ENCODE measurements at places on chromosomes 7 and 10.

- DNase-seq = no peak
Measured at GRCh38 chr7:155557778-155558177, 11.4 kb upstream of the CNPY1 start.

DNA sequence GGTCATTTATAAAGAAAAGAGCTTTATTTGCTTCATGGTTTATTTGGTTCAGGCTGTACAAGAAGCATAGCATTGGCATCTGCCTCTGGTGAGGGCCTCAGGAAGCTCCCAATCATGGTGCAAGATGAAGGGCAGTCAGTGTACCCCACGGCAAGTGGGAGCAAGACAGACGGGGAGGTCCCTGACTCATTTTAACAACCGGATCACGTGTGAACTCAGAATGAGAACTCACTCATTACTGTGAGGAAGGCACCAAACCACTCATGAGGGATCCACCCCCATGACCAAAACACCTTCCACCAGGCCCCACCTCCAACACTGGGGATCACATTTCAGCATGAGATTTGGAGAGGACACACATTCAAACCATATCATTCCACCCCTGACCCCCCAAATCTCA, 15.7 kb upstream of the CRYGN start:
- no peak for DNase-seq

GRCh38 chr10:45353186-45353585, 20.8 kb upstream of the ALOX5 start:
- DNase-seq = no peak

DNA sequence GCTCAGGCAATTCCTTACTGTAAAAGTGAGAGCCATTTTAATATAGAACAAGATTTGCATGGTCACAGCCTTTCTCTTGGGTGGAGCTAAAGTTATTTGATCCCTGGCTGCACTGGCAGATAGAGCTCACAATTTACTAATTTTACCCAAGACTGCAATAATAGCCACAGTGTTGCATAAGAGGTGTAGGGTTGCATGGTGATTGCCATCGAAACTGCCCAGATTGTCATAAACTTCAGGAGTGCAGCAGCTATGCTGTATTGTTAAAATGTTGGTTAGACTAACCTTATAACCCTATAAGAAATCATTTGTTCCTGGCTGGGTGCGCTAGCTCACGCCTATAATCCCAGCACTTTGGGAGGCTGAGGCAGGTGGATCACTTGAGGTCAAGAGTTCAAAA, 50.0 kb downstream of the VCL start:
- no peak for DNase-seq

DNA sequence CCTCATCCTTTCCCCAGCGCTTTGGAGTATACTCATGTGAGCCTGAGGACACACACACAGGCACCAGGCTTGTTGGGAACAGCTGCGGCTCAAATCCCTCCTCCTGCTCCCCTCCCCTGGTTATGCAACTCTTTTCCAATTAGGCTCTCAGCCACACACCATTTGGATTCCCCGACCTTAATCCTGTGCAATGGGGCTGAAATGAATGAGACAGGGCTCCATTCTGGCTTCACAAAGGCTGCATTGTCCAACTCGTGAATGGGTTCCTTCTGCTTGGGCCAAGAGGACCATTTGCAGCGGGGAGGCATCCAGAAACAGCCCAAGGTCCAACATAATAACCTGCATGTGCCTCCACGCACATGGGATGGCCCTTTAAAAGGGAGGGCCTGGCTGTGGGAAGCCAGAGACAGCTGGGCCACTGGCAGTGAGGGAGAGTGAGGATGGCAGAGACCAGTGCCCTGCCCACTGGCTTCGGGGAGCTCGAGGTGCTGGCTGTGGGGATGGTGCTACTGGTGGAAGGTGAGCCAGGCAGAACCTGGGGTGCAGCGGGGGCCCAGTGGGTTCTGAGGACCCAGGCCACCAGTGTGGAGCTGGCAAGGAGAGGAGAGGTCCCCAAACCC, at the start of gene RGR:
Gene RGR, plus strand, starts transcription at position 403 of the 620 bp plus-strand sequence. Its CDS starts 38 bp downstream, at position 441.
- no peak for DNase-seq

DNA sequence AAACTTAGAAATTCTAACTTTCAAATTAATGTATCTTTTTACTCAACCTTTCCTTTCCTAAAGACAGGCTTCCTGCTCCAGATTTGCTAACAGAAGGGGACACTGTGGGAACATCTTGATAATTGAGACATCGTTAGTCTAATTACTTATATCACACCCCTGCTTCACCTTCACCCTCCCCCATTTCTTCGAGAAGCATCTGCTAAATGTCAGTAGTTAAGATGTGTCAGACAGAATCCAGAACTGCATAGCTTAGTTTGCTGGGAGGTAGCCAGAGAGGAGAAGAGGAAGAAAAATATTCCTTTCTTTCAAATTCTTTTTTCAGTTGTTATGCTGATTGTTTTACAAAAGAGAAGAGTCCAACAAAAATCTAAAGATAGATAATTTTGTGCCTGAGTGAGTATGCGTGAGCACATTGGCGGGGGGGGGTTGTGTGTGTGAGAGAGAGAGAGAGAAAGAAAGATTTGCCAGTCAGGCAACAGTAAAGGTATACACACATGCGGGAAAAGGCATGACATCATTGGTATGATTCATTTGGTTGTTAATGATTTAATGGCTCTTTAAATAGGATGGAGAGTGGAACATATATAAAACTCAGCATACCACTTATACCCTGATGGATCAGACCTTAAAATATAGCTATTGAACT, 192.4 kb downstream of the PTN start:
- no peak for DNase-seq

DNA sequence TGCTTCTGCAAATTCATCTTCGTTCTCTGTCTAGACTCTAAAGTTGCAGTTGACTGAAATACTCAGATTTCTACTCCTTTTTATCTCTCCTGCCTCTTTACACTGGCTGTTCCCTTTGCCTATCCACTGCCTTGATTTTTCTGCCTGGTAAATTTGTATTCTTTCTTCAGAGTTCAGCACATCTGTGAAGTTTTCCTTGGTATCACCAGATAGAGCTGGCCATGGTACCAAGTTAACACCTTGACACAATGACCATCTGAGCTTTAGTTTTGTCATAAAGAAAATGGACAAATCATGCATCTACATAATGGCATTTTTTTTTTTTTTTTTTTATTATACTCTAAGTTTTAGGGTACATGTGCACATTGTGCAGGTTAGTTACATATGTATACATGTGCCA, 143.0 kb downstream of the PPP1R3A start:
- DNase-seq = no peak

DNA sequence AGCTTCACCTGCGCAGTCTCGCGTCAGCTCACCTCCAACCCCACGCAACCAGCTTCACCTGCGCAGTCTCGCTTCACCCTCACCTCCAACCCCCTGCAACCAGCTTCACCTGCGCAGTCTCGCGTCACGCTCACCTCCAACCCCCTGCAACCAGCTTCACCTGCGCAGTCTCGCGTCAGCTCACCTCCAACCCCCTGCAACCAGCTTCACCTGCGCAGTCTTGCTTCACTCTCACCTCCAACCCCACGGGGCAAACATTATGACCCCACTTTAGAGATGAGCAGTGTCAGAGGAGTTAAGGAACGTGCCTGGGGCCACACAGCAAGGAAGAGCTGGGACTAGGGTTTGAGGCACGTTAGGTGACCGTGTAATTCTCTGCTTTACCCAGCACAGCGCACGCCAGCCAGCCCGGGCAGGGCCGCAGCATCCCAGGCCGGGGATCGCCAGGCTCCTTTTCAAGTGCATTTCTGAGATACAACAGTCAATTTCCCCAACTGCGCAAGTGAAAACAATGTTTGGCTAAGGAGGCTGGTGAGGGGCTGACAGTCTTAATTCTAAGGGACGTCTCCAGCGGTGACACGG, 22.6 kb upstream of the PDGFA start:
- DNase-seq = no peak

DNA sequence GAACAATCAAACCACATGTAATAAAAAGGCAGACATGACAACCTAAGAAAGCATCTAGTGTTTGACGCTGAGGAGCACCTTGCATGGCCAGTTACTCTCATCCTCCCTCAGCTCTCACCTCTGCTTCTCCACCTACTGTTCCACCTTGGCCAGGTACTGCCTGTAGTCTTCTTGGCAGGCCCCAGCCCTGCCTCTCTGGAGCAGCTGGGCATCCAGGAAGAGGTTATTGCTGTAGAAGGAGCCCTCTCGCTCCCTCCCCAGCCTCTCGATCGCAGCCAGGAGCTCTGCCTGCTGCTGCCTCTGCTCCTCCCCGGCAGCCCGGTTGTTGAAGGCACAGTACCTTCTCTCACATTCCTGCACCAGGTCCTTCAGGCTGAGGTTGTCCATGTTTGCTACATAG, 9.7 kb downstream of the GIMAP5 start:
- DNase-seq = no peak

DNA sequence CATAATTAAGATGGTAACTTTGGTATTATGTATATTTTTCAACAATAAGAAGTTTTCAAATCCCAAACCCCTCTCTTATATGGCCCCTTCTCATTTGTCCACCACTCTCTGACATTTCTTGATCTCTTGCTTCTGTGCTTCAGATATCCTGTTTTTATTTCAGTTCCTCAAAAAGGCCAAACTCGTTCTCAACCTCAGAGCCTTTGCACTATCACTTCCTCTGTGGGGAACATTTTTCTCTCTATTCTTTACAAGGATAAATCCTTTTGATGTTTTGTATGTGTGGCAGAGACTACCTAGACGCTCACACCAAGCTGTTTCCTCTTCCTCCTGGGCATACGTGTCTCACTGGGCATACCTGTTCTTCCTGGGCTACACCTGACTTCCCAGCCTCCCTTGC, 54.2 kb upstream of the FRMD4A start:
- DNase-seq = no peak

- DNase-seq = peak; percentile 89
Measured at GRCh38 chr7:44490351-44491200, at the start of gene NUDCD3. TSS of gene NUDCD3 (minus strand) at chr7:44490658. CDS start at chr7:44490600, 58 bp downstream.

DNA sequence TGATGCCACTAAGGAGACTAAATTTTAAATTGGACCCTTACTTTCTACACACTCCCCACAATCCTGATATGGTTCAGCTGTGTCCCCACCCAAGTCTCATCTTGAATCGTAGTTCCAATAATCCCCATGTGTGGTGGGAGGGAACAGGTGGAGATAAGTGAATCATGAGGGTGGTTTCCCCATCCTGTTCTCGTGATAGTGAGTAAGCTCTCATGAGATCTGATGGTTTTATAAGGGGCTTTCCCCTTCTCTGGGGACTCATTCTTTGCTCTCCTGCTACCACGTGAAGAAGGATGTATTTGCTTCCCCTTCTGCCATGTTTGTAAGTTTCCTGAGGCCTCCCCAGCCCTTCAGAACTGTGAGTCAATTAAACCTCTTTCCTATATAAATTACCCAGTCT, 18.4 kb upstream of the BET1 start:
- no peak for DNase-seq

DNA sequence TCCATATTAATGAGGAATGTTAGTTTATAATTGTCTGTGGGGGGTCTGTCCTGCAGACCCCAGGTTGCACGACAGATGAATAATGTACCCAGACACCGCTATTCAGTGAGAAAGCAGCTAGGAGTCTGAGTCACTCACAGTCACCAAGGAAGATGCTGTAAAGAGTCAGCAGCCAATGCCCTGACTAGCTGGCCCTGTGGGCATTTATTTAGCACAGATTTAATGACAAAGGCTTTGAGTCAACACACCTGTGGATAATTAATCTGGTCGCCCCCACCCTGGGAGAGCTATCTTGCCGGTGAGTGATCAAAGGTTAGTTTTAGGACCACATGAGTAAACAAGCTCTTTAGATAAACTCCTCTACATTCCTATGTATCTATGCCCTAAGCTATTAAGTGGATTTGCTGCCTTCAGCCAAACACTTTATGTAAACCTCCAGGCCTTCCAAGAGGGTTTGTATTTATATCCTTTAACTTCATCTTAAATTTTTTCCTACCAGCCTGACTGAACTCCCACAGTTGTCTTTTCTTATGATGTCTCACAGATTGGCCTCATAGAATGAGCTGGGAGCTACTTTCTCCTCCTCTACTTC, 180.0 kb upstream of the ADCY1 start:
- no peak for DNase-seq

Data from dermis microvascular lymphatic vessel endothelial cell (primary cell).